Caki2 (cell line): ENCODE measurements at places on chromosomes 3 and 15.

- no peak for DNase-seq
These were observed 177.1 kb upstream of the ICE2 start for GRCh38 chr15:60656041-60656440.

DNA sequence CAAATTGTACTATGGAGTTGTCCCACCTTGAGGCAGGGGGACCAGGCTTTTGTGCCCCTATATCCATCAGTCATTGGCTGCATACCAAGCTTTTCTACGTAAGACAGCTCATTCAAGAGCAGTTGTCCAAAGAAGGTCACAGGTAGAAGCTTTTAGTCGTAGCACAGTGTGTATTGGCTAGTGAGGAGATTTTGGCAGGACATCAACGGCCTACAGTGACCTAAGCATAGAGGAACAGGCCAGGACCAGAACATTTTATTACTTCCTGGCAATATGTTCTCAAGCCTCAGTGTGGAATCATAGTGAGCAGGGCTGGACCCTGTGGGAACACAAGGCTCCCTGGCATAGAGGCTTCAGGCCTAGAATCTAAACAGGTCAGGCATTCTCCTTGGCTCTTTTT is 105.4 kb upstream of the ANKRD28 start:
- DNase-seq, result no peak

DNA sequence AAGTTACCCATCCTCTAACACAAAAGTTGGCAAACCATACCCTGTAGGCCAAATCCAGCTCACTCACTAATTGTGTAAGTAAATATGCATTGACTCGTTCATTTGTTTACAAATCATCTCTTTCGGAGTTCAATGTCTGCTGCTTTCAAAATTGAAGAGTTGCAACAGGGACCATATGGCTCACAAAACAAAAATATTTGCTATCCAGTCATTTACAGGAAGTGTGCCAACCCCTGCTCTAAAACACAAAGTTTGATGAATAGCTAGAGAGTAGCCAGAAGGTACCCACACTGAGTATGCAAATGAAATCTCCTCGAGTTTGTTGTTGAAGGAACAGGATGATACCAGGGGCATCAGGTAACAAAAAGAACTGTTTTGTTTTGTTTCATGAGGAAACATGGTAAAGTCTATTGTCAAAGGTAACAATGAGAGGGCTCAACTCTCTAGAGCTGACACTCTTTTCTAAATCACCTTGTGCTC is 236.2 kb upstream of the THBS1 start:
- DNase-seq, result no peak

- DNase-seq, result no peak
These were observed 244.4 kb upstream of the TOPAZ1 start for GRCh38 chr3:43997316-43997715.

DNA sequence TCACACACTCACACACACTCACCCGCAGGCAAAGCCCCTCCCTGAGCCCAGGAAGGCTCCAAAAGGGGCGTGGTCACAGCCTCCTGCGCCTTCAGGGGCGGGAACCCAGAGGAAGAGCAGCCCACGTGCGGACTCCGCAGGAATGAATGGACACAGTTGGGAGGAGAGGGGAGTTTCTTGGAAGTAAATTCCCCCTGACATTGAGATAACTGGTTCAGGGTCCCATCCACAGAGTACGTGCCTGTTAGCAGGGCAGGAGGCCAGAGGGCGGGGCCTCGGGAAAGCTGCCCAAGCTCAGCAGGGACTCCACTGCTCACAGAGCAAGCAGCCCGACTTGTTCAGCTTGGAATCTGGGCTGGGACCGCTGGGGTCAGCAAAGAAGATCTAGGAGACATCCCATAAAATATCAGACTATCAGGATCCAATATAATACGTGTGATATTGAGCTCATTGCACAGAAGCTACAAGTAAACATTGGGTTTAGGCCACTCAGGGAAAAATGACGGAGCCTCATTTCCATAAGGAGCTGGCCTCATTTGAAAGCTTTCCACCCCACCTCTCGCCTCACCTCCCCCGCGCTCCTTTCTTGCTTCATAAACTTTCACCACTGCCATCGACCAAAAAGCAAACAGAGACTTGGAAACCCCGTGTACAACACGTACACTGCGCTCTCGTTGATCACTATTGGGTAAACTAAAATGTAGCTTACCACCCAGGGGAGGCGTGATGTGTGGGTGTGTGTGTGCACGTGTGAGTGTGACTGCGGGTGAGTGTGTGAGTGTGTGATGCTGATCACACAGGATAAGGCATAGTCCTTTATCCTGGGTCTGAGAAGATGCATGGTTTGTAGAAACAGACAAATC is 36.0 kb downstream of the TM2D3 start:
- peak; percentile 84 for DNase-seq

DNA sequence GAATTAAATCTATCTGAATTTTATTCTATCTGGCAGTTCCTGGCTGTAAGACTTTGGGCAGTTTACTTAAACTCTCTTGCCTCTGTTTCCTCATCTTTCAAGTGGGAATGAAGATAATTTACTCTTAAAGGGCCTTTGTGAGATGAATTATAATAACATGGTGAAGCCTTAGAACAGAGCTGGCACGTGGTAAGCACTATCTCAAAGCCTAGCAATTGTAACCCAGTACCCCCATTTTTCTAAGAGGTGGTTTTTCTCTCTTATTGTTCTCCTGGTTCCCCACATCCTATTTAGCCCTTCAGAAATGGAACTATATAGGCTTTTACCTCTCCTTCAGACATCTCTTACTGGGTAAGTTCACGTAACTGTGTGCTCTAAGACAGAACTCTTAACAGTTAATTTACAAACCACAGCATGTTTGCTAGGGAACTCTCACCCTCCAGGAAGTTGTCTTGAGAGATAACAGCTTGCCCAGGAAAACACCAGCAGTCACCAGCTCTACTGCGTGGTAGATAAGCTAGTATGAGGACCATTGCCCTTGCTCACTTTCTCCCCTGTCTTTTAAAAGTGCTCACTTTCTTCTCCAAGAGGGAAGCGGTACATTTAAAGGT is 12.3 kb upstream of the CRBN start:
- DNase-seq, result no peak

DNA sequence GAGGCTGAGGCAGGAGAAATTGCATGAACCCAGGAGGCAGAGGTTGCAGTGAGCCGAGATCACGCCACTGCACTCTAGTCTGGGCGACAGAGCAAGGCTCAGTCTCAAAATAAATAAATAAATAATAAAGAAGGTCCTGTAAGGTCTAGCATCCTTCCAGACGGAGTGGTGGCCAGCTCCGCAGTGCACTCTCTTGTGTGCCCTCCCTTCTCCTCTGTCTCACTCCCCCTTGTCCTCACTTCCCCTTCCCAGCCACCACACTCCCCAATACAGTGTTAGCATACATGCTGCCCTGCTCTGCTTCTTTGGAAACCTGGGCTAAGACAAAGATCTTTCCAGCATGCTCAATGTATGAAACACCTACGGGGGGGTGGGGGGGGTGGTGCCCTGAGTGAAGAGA is 3.4 kb upstream of the CLN6 start:
- no peak for DNase-seq

DNA sequence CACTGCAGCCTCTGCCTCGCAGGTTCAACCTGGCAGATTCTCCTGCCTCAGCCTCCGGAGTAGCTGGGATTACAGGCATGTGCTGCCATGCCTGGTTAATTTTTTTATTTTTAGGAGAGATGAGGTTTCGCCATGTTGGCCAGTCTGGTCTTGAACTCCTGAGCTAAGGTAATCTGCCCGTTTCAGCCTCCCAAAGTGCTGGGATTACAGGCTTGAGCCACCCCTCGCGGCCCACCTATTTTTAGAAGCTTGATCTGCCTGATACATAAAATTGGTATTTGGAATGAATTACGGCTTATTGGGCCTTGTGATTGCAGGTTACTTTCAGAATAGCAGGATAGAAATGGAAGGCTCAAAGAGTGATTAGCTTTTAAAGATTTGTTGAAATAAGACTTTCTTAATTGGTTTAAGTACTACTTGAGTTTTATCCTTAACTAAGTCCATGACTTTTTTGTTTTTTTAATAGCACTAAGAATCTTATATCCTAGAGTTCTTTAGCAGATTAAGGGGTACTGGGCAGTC is 25.0 kb downstream of the GMPS start:
- no peak for DNase-seq

- no peak for DNase-seq
These were observed 86.6 kb downstream of the SNRK start for GRCh38 chr3:43372809-43373559.

DNA sequence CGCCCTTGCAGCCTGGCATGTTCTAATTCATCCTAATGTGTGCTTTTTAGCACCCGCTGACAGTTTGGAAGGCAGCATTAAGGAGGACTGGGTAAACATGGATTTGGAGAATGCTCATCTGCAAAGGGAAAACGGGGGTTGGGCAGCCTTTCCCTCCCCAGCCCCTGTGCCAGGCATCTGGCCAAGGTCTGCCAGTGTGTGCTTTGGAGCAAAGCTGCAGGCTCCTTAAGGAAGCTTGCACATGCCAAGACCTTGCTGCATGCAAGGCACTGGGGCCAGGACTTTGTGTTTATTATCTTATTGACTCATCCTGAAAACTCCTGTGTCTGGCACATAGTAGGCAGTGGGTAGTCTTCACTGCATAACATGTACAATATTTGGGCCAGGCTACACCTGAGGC is 20.1 kb downstream of the FAM3D start:
- peak; percentile 38 for DNase-seq

DNA sequence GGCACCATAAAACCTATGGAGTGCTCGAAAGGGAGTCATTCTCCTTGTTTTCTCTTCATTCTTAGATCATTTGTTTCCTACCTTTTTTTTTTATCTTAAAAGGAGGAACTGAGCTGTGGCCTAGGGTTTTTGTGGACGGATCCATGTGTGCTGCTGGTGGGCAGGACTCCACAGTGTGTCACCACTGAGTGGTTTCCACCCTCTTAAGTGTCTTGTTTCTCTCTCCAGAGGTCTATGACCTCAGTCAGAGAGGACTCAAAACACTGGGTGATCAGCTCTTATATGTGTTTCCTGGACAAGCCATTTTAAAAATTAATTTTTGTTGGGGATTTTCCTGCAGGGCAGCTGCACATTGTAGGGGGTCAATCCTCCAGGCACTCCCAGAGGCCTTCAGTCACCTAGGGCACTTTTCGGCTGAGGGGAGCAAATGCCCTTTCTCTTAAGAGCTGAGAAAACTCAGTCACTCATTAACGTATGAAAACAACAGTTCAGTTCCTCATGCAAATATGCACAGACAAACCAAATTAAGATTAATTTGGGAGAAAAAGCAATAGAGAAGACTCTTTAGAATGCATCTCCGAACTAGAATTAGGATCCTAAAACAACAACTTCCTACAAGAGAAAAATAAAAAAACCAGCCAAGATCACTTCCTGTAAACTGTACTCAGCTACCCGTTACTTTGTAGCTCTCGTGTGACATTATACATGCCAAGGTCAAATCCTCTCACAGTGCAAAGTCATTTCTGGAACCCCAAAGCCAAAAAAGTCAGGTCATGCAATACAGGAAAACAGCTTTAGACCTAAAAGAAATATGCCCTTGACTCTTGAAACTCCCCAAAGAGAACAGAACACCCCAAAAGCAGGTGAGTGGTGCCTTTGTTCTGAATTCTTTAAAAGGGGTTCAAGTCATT is 27.6 kb upstream of the FAM3D start:
- DNase-seq, result no peak

- no peak for DNase-seq
These were observed 27.2 kb upstream of the GBE1 start for GRCh38 chr3:81788610-81789009.

DNA sequence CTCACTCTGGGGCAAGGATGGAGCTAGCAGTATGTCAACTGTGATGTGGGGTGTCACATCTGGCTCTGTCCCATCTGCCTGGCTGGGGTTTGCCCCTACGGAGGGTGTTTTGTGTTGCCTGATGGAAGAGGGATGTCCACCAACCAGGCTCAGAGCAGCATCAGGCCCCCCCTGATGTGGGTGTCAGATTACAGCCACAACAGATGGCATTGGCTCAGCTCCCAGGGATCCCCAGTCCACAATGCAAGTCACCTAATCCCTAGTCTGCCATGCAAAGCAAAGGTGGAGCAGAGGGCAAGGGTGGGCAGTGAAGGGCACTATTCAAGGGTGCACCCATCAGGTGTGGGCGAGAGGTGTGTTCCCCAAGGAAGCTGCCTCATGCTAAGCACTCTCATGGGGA is 48.9 kb upstream of the AMOTL2 start:
- peak; percentile 32 for DNase-seq

DNA sequence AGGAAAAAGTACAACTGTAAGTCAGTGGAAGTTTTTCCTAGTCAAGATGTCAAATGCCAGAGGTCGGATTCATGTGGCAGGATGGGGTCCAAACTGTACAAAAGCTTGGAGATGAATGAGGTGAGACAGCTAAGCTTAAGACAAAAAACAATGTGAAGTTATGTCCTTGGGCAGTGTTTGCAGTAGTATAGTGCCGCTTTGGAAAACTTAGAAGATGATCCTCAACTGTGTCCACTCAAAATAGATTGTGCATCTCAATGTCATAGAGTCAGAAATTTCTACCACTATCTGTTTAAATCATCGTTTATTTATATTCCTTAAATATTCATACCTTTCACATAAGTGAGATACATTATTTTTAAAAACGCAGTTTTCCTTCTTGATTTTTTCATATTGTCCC is 77.3 kb downstream of the MBNL1 start:
- no peak for DNase-seq

- no peak for DNase-seq
These were observed 168.4 kb upstream of the CCDC54 start for GRCh38 chr3:107208796-107209195.

DNA sequence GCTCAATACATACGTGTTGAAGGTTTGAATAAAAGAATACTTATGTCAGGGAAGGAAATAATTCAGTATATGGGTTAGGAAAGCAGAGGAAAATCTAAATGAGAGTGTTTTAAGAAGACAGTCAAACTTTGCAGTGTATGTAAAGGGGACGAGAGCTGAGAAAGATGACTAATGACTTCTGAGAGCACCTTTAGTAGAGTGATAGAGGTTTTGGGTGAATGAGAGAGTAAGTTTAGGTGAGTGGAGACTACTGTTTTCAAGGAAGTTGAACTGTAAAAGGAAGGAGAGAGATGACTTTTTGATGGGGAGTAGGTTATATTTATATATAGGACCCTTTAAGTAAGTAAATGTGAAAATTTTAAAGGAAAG is 9.4 kb downstream of the TBC1D23 start:
- DNase-seq, result no peak

- DNase-seq, result no peak
These were observed 1297.9 kb downstream of the ROBO2 start for GRCh38 chr3:78337801-78338211.

DNA sequence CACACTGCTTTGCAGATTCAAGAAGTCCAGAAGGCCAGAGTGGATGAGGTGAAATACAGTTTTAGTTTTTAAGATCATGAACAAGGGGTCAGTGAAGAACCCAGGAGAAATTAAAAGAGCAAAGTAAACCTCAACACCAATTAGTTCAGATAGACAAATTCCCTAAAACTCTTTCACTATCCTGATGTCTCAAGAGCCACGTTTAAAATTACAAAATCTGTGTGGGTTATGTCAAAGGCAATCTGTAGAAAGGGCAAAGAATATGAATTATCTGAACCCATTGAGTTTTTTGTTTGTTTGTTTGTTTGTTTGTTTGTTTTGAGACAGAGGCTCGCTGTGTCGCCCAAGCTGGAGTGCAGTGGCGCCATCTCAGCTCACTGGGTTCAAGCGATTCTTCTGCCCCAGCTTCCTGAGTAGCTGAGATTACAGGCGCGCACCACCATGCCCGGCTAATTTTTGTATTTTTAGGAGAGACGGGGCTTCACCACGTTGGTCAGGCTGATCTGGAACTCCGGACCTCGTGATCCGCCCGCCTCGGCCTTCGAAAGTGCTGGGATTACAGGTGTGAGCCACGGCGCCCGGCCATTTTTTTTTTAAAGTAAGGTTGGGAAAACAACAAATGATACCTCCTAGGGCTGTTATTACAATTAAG is 32.1 kb upstream of the ST3GAL6 start:
- DNase-seq, result no peak

GRCh38 chr3:156366559-156366958 is 188.4 kb downstream of the SSR3 start:
- DNase-seq, result no peak
